ENCODE measurements at places on chromosomes 7 and 10.

DNA sequence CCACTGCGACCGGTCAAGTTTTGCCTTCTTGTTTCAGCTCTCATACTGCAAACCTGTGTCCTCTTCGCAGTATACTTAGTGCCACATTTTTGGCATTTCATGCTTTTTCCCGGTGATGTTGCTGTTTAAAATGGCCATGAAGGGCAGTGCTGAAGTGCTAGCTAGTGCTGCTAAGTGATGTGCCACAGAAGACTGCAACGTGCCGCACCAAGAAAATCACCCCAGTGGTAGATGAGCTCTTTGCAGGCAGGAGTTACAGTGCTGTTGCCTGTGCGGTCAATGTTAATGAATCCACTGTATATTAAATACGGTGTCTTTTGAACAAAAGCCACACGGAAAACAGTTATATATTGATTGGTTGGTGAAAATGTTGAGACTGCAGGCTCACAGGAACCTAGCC, 120.3 kb downstream of the ANLN start:
- DNase-seq, result no peak

DNA sequence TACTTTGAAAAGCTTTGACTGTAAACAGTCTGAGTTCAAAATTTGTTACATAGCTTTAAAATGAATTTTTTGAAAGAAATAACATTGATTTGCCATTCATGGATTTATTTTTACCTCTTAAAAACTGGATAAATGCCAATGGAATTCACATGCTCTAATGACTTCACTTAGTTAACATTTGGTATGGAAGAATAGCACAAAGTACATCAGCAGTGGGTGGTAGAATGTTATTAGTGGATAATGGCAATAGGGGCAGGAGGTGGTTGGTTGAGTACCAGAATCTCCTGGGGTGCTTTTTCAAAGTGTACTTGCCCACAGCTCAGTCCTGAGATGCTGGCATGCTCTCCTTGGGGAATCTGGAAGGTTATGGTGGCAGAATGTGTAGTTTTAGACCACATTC, 4.7 kb downstream of the PPP1R9A start:
- no peak for DNase-seq

DNA sequence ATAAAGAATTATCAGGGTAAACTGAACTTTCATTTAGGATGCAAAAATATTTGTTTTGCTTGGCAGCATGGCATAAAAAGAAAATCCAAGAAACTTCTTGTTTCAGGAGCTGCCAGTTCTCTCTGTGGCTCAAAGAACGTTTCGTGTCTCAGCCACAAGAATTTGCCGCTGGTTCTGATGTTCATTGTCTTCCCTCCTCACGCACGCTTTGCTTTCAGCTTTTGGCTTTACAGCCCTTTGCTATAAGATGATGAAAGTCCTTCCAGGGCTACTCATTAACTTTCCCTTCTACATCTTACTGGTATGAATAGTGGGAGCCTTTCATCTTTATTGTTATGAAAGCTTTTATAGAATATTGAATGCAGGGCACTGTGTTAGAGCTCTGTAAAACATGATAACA, 124.7 kb downstream of the BICC1 start:
- DNase-seq, result no peak

GRCh38 chr7:64946772-64947171, 43.7 kb downstream of the ZNF273 start:
- no peak for DNase-seq
